Activated B cell treated with CpG ODN at 0.5 μM for 24 hours (primary cell): ENCODE measurements at places on chromosomes 11 and 22.

DNA sequence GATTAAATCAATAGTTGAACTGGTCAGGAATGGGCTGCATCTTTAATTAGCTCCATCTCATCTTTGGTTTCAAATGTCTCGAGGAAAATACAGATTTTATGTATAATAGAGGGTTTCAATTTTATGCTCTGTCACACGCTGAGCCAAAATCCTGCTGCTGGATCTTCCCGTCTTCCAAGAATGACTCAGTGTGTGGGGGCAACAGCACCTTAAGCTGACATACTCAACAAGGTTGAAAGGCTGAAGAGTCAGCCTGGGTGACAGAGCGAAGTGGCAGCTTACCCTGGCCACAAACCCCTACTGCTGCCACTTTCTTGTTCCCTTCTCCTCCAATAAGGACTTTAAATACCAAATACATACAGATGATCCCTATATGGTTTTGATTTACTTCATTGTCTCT is 9.0 kb upstream of the PCF11 start:
- no peak for DNase-seq

GRCh38 chr11:1597331-1597993 is 632 bp downstream of the KRTAP5-2 start:
- no peak for DNase-seq

GRCh38 chr11:70445091-70445490 is 46.8 kb downstream of the CTTN start:
- DNase-seq: no peak

GRCh38 chr11:17877886-17878285 is 135.0 kb downstream of the SERGEF start:
- DNase-seq: no peak
